Chondrocyte (in vitro differentiated cells): ENCODE measurements at places on chromosomes 7 and 10. TPM values are rescaled to one million over a fixed set of nuclear protein-coding genes. Genes with fewer than 3 reads are reported as not detected.

- DNase-seq, result no peak
Observed at GRCh38 chr10:12829831-12830390, 171.6 kb downstream of the CCDC3 start.

- no peak for DNase-seq
Observed at GRCh38 chr10:75096749-75097148, 14.7 kb upstream of the SAMD8 start.

- DNase-seq, result no peak
Observed at GRCh38 chr7:44188480-44189225, 586 bp downstream of the GCK start.

- DNase-seq, result no peak
Observed at GRCh38 chr10:8221451-8221850, 167.0 kb downstream of the GATA3 start.

- peak; percentile 70 for DNase-seq
Observed at GRCh38 chr7:1674161-1675035, 4.3 kb downstream of the ELFN1 start.

TAS2R41 gene
- total RNA-seq, result not detected in 3 replicates
